ENCODE measurements at places on chromosomes 12 and 14.

- no peak for DNase-seq
Measured at GRCh38 chr14:73339846-73340595, 102.7 kb downstream of the PAPLN start.

GRCh38 chr12:117192057-117192456 is 1.8 kb upstream of the FBXO21 start:
- no peak for DNase-seq

DNA sequence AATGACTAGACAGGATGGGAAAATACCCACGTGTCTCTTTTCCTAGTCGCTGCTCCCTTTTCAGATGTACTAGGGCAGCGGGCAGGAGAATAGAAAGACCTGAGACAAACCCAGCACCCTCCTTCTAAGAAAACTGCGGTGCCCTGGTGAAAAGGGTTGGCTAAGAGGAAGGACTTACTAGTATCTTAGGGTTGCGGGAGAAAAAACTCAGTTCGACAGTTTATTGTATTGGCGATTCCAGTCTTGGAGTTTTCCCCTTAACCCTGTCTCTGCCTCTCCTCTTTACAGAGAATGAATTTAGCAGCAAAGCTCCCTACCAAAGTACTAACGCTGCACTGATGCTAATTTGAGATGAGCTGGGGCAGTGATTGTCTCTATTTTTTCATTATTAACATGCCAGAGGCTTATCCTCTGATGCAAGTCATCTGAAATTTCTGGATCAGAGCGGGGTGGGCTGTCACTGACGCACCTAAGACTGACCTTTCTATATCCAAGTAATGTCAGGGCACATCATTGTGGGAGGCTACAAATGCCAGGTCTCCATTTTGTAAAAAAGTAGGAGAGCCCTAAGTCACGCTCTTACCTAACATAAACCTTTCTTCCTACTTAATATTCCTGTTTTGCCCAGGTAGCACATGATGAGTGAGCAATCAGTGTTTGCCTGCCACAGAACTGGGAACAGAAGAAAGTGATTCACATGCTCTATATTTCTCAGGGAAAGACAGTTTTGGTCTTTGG is 916 bp upstream of the PAWR start:
- DNase-seq: no peak

DNA sequence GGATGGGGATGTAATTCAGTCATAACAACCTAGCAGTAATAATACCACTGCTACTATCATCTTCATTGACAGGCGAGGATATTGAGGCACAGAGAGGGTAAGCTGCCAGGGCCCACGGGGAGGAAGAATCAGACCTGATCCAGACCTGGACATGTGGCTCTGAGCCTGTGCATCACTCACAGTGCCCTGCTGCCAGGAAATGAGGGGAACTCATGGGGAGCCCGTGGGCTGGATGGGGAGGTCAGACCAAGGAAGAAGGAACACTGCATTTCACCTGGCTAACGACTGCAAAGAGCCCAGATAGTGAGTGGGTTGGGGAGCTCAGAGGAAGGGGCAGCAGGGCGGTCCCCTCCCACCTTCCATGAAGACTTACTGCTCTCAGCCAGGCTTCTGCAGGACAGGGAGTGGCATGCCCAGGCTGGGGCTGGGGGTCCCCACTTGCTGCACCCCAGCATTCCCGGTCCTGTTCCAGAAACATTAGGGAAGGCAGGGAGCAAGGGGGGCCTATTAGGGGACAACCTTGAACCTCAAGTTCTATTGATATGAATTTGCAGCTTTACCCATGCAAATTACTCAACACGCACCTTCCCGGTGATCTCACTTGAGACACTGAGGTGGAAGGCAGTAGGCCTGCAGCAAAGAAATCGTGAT is 37.7 kb downstream of the CALM1 start:
- DNase-seq: no peak

DNA sequence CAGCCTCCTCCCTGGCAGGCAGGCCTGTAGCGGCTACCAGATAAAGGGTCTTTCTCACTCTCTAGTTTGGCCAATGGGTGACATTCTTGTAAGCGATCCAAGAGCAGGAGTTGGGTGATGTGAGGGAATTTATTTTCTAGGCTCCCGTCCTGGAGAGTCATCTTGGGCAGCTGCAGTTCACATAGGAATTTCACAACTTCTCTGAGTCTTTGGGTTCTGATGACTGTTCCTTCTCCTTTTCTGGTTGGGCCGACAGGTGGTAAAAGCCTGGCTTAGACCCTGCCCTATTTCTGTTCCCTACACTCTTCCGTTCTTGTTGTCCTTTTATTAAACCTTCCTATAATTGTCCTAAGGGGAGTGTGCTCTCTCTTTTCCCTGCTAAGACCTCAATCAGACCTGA is 42.6 kb upstream of the POC1B start:
- DNase-seq: no peak

Measured in GM04504 (cell line).